ENCODE measurements at places on chromosomes 11 and 22.

- no peak for DNase-seq
Observed at GRCh38 chr11:72370201-72370600, 64.1 kb downstream of the CLPB start.

GRCh38 chr22:23756891-23757290, 2.7 kb upstream of the VPREB3 start:
- no peak for DNase-seq

DNA sequence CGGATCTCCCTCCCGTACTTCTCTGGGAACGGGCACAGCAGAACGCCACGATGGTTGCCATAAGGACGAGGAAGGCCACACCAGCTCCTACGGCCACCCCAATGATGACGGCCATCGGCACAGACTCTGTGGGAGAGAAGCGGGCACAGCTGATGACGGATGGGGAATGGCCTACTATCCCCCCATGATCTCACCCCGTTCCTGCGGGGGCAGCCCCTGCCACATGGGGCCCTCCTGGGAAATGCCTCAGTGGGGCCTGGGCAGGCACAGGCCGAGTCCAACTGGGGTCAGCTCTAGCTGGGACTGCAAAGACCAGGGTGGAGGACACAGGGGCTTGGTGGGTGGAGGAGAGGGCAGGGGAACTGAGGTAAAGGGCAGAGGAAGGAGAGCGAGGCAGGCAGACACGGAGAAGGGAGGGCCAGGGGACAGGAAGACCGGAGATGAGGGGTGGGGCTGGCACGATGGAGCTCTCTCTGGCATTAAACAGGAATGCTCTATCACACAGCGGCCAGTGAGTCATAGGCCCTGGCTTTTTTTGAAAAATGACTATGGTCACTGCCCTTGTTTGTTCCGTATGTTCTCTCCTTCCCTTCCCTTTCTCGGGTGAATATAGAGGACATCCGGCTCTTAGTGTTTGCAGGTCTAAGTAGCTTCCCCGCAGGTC, 76.0 kb downstream of the ST3GAL4 start:
- no peak for DNase-seq

- DNase-seq, result no peak
Observed at GRCh38 chr11:74464746-74465145, 2.6 kb downstream of the KCNE3 start.

DNA sequence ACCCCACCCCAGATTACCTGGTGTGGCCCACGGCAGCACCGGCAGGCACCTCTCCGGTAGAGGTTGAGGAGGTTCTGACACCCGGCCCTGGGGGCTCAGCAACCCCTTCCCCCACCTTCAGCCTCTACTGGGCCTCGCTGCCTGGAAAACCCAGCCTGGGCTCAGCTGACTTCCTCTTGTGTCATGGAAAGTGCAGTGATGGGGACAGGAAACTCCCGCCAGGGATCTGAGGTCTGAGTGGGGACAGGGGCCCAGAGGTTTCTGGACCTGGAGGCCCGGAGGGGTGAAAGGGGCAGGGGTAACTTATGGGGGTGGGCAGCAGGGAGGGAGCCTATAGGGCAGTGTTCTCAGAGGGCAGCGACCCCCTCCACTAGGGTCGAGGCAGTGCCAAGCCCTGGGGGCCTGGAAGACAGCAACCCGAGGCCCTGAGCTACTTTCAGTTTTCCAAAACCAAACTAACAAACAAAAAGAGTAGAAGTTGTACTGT, 10.0 kb upstream of the CD5 start:
- peak; percentile 54 for DNase-seq

GRCh38 chr22:34475886-34476285, 555.6 kb upstream of the LARGE1 start:
- no peak for DNase-seq

- no peak for DNase-seq
Observed at GRCh38 chr11:10407055-10407454, 48.0 kb upstream of the AMPD3 start.

DNA sequence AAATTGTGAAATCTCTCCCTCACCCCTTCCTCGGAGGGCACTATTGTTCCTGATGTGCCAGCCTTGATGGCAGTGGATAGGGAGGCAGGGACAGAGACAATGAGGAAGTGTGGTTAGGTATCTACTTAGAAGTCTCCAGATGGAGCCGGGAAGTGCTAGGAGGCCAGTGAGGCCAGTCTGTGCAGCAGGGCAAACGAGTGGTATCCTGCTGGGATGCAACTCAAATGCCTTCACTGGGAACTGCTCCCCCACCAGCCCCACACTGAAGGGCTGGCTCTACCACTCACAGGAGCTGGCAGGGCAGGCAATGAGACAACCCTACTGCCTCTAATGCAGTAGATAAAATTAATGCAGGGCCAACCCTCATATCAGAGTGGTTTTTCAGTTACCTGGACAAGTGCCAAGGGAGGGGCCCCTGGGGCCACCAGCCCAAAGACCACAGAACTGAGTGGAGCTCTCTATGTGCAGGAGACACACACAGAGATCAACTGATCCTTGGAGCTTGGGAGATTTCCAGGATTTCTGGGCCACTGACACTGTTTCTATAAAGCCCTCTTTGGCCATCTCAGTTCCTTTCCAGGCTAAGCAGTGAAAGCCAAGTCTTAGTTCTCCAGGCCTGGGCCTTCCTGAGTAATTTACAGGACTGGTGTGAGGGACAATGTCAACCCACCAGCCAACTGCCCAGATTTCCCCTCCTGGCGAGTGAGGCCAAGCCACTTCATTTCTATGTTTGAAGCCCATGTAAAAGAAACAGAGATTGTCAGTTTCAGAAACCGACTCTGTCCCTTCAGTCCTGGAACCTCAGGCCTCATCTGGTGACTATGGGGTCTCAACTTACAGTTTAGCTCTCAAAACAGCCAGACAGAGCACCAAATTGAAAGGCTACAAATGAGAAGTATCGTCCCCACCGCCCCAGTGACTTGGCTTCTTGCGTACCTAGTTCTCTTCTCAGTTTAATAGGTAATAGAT, 4.1 kb downstream of the MIF start:
- no peak for DNase-seq

GRCh38 chr11:84857746-84858145, 769.4 kb downstream of the DLG2 start:
- no peak for DNase-seq

GRCh38 chr11:101797335-101797734, 117.5 kb upstream of the CEP126 start:
- DNase-seq, result no peak

DNA sequence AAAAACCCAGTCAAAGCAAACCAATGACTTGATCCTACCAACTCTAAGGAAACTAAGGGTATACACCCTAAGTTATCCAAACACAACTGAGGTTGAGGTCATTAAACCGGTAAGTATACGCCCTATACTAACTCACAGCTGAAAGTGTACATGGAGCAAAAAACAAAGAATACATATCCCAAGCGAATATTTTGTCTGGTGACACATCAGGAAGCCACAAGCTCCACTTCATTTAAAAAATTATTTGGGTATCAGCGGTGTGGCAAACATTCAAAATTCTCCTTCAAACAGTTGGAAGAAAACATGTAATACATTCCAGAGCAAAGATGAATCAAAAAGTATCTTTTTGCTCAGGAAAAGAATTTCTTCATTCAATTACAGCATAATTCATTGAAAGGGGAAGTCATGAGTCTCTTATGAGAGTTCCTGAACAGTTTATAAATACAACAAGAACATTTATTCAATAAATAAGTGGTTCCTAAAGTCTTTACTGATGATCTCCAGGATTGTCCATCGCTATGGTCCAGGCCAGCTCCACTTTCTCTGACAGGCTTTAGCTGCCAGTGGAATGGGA, 4.5 kb upstream of the JAML start:
- no peak for DNase-seq

GRCh38 chr11:27650988-27651387, 49.3 kb downstream of the BDNF start:
- DNase-seq, result no peak

GRCh38 chr11:126824035-126824607, 176.4 kb downstream of the KIRREL3 start:
- DNase-seq, result no peak

DNA sequence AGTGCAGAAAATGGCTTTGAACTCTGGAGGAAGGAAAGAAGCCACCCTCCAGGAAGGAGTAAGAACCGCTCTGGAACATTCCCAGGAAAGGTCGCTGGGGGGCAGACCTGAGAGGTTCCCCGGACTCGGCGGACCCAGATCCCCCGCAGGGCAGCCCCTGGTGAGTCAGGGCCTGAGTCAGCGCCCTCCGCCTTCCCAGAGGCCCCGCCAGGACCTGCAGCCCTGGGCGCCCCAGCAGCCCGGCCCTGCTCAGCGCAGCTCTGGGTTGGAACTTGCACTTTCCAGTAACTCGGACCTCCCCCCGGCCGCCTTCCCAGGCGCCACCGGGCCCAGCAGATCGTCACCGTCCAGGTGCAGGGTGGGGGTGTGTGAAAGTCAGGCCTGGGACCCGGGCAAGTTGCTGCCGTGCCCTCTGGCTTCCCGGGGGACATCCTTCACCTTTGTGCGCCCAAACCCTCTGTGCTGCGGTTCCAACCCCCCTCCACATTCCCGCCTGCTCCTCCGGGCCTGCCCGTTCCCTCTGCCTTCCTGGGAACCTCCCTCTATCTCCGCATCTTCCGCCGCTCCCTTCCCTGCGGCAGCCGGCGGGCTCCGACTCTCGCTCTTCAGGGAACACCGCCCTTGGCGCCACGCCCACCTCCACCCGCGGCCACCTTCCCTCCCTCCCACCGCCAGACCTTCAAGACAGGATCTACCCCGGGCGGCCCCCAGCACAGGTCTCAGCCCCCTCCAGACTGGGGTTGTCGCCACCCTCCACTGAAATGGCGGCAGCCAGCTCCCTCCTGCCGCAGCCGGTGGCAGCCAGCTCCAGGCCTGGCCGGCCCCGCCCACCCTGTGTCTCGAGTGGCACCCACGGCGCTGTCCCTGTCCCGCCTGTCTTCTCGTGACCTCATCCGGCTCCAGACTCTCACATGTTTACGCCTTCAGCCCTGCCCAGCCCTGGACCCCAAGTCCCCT, 36.8 kb upstream of the WNT7B start:
- peak; percentile 79 for DNase-seq

DNA sequence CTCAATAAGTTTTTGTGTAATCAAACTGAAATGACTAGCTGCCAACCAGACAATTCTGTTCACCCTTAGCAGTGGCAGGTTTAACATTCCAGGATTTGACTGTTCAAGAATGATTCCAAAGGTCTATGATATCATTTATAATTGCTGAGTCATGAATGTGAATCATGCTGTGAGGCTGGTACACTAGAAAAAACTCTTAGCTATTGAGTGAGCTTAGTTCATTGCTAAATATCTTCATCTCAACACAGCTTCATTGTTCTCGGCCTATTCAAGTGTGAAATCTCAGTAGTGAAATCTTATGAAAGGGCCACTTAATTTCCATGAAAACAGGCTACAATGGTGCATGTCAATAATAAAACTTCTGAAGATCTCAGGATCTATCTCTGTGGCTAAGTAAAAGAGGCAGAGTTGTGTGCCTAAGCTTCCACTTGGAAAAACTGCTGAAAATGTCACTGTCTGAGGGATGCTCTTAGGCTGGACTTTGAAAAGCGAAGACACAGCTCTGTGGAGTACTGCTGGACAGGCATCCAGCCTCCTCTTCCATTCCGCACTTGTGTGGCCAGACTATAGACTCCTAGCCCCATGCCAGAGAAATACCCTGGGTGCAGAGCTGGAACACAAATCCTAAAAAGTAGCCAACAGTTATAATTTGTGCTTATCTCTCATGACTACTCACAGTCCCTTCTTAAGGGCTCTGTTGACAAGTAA, 12.8 kb downstream of the AQP11 start:
- DNase-seq, result no peak

DNA sequence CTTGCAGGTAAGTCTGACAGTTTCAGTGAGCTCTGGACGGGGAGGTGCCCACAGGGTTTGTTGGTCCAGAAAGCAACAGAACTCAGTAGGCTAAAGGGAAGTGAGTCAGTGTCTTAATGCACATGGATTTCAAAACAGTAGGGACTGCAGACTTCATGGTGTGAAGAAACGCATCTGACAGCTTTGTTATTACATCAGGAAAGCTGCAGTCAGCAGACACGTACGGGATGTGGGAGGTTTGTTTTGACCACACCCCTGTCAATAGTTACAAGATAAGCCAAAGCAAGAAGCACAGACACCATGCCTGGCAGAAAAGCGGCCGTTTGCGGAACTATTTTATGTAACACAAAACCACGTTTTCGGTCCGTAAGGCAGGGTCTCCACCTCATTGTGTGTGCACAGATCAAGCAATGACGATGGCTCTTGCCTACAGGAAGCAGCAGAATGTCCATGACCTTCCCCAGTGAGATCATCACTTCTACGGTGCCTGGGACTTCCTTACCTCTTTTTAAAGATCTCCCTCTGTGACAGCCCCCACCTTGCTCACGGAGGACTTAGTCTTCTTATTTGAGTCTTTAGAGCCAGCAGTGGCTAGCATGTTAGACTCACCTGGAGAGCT, 58.2 kb upstream of the FTH1 start:
- peak; percentile 34 for DNase-seq

DNA sequence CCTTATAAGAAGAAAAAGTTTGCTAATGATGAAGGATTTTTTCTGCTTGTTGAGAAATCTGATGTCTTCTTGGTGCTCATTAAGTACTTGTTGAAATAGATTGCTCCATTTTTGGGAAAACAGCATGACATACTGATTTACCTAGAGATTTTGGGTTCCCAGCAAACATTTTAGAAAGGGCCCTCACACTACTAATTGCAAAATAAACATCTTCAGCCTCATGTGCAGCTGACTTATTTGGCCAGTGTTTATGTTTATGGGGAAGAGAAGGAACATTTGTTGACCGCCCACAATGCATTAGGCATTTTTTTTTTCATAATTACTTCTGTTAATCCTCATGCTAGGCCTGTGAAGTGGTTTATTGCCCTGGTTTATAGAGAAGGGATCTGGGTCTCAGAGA, 40.1 kb downstream of the LDLRAD3 start:
- DNase-seq, result no peak

GRCh38 chr11:119532551-119532950, 109.6 kb upstream of the THY1 start:
- no peak for DNase-seq

DNA sequence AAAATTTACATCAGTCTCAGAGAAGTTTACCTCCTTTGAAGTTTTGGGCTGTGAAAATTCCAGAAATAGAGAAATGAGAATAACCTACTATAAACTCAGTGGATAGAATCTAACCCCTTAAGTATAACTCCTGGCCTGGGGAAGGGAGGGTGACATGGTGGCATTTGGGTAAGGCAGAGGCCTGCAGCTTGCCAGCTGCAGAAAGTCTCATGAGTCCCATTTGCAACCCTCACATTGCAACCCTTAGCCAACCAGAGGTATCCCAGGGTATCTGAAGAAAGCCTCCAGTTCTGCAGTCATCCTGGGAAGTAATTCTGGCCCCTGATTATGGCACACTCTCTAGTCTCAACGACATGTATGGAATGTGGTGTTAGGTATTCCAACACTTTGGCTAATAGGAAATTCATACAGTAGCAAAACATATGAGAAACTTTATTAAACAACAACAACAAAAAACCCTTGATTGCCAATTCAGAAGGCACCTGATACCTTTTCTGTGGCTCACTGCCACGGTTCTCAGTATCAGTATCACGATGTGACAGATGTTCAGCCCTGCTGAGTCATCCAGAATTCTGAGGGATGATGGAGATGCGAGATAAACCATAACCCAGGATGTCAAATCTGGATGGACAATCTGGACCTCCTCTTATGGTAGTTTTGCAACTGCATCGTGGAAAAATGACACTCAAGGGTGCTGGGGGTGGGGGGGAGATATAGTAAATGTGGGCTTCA, 743.4 kb downstream of the NELL1 start:
- no peak for DNase-seq
